BJ (cell line): ENCODE measurements at places on chromosomes 7 and 10.

- no peak for DNase-seq
Observed at GRCh38 chr10:23099816-23100215, 4.4 kb downstream of the MSRB2 start.

GRCh38 chr10:101237982-101238731 is 8.9 kb upstream of the LBX1 start:
- no peak for DNase-seq

- DNase-seq, result no peak
Observed at GRCh38 chr7:69749372-69749979, 151.2 kb downstream of the AUTS2 start.

GRCh38 chr7:98329791-98330373 is 48.4 kb downstream of the BRI3 start:
- DNase-seq, result no peak

GRCh38 chr7:33882040-33882837 is 23.1 kb upstream of the BMPER start:
- no peak for DNase-seq

DNA sequence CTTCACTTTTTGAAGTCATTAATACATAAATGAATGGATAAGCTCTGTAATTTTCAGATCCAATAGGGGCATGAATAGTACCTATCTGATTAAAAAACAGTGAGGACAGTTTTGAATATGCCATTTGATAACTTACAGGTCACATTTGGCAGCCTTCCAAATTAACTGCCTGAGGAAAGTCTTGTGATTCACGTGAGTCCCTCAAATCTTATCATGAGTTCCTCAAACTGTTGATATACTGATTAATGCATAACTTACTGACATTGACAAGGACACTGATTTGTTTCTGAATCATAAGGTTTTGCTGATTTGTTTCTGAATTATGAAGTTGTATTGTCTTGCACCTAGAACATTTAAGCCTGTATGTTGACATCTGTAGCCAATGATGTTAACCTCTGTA is 55.1 kb downstream of the ANKMY2 start:
- DNase-seq, result no peak

- DNase-seq, result peak; percentile 24
Observed at GRCh38 chr10:26488344-26488743, 50.2 kb downstream of the APBB1IP start.

- DNase-seq, result no peak
Observed at GRCh38 chr7:155377838-155378579, 79.9 kb upstream of the EN2 start.

DNA sequence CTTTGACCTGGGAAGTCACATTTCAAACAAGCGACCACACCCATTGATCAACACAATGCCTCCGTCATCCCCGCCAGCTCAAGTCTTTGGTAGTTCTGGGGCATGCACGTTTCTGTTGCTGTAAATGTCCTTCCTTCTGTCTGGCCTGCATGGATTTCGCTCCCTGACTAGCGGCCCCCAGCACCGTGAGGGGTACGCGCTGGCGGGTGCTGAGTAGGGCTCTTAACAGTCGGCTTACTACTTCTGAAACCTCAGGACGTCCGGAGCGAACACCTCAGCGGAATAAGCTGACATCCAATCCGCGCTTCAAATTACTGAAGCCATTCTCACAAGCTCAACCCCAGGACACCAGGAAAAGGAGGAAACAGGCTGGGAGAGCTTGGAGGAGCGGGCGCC is 505 bp downstream of the NUDCD3 start:
- no peak for DNase-seq

DNA sequence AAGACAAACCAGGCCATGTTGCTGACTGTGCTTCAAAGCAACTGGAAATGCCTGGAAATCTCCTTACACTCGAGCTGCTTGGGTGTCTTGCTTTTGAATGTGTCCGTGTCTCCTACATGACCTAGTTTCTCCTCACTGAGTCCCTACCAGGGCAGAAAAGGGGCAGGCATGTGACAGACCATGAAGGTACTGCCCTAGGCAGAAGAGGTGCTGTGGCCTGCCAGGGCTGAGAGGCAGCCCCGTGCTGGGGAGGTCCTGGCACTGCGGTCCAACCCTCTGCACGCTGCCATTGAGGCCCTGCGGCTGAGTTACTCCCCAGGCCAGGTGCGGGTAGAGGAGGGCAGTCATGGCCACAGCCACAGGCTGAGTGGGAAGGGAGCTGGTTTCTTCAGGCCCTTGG is 159.3 kb downstream of the LYZL1 start:
- no peak for DNase-seq

DNA sequence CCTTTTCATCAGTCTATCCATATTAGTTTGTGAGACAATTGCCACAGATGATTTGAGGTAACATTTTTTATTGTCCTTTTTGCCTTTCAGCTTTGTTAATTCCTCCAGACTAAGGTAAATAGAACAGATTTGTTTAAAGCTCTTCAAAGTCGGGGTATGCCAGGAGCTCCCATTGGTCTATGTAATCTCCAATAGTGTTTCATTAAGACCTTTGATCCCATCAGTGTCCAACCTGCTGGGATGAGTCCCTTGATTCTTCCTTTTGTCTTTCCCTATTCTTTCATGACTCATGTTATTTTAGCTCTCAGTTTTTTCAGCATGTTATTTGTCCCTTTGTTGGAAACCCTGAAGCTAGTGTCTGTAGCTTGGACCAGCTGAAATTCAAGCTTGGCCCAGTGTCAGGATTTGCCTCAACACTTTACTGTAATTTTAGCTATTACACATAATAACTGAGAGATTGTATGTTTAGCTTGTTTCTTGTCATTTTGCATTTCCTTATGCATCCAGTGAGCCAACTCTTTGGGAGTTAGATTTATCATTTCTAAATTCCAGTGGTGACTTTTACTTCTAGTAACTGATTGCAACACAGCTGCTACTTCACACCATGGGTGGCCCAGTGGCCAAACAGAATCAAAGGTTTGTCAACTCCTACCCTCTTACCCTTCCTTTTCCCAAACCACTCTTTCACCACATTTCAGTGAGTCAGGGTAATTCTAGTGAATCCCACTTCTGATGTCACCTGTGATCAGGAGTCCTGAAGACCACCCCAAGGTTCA is 15.3 kb downstream of the AGBL3 start:
- DNase-seq, result no peak

GRCh38 chr10:85124603-85125051 is 796.2 kb downstream of the CCSER2 start:
- no peak for DNase-seq

DNA sequence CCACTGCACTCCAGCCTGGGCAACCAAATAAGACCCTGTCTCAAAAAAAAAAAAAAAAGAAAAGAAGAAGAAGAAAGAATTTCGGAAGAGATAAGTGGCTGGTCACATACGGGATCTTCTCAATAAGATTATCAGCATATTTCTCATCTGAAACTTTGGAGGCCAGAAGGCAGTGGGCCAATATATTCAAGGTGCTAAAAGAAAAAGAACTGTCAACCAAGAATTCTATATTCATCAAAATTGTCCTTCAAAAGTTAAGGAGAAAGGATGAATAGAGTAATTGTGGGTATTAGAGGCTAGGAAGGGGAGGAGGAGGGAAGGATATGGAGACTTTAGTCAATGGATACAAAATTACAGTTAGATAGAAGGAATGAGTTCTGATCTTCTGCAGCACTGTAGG is 43.9 kb upstream of the NANOS1 start:
- DNase-seq, result no peak

GRCh38 chr7:130037703-130038102 is 13.5 kb downstream of the ZC3HC1 start:
- no peak for DNase-seq

- no peak for DNase-seq
Observed at GRCh38 chr10:47366731-47367460, 17.2 kb downstream of the ZNF488 start.

- DNase-seq, result no peak
Observed at GRCh38 chr10:102714621-102715455, at the start of gene SFXN2. Gene SFXN2, plus strand, starts transcription at chr10:102714636. Its CDS starts 12,001 bp downstream, at chr10:102726637.

- DNase-seq, result no peak
Observed at GRCh38 chr7:144454256-144455039, 51.0 kb upstream of the NOBOX start.

DNA sequence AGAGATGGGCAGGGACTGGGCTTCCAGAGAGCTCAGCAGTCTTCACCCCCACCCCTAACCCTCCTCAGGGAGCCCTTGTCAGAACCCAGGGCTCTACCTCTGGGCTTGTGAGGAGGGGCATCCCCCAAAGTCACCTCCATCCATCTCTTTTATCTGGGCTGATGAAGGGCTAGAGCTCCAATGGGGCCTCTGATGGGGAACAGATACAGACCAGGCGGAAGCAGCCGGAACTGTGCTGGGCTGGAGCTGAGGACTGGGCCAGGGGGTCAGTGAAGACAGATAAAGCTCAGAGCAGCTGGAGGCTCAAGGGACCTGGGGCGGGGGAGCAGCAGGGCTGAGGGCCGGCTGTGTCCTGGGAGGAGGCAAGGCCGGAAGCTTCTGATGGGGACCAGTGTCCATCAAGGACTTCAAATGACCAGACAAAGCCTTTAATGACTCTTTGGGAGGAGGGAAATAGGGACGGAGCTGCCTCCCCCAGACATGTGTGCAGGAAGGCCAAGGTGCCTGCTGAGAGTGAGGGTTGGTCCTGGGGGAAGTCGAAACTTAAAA is 10.2 kb downstream of the KAZALD1 start:
- DNase-seq, result no peak

DNA sequence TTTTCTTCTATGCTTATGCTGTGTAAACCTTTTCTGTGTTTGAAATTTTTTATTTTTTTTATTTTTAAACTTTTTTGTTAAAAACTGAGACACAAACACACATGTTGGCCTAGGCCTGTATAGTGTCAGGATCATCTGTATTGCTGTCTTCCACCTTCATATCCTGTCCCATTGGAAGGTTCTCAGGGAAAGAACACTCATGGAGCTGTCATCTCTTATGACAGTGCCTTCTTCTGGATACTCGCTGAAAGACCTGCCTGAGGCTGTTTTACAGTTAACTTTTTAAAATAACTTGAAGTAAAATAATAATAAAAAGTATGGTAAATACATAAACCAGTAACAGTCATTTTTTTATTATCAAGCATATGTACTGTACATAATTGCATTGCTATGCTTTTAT is 34.1 kb downstream of the CREM start:
- DNase-seq, result no peak

- DNase-seq, result no peak
Observed at GRCh38 chr10:78408671-78409472, 375.2 kb downstream of the RPS24 start.

GRCh38 chr7:110308791-110309190 is 782.1 kb upstream of the LRRN3 start:
- DNase-seq, result no peak
